Activated gamma-delta T cell treated with Interleukin-2 at 50 U/mL for 16 hours (primary cell): ENCODE measurements at places on chromosomes 13 and 19.

DNA sequence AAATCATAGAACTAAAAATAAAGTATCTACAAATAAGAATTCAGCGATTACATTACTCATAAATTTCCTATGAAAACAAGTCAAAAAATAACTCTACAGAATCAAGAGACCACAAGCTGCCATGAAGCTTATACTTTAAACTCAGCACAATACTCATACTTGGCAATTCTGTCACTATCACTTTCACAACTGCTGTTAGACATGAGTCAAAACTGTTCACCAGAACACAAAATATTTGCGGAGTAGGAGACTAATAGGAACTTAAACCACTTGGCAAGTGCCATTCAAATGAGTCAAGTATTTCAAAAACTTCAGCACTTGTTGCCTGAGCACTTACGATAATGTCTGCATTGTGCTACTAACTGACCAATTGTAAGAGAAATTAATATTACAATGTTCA is 387.8 kb upstream of the GPC6 start:
- no peak for DNase-seq

GRCh38 chr13:71378961-71379905 is 487.8 kb downstream of the DACH1 start:
- DNase-seq: no peak

DNA sequence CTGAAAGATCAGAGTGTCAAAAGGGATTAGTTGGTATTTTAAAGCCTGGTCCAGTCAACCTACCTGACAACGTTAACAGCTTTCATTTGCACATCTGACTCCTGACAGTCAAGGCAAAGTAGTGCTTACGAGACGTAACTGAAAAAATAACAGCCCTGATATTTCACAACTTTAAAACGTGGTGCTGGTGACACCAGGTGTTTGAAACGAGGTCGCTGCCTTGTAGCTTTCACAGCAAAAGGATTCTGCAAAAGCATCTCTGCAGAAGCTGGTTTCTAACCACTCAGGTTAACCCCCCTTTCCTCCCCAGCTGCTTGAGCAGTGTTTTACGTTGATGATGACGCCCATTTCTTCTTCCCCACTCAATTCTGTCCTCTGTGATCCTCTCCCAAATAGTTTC is 23.3 kb downstream of the GGACT start:
- DNase-seq: no peak

- no peak for DNase-seq
Measured at GRCh38 chr13:100828226-100828625, 153.6 kb upstream of the TMTC4 start.

GRCh38 chr13:82772816-82773215 is 1109.5 kb downstream of the SLITRK1 start:
- no peak for DNase-seq

GRCh38 chr19:15471639-15472101 is 7.3 kb upstream of the RASAL3 start:
- no peak for DNase-seq

DNA sequence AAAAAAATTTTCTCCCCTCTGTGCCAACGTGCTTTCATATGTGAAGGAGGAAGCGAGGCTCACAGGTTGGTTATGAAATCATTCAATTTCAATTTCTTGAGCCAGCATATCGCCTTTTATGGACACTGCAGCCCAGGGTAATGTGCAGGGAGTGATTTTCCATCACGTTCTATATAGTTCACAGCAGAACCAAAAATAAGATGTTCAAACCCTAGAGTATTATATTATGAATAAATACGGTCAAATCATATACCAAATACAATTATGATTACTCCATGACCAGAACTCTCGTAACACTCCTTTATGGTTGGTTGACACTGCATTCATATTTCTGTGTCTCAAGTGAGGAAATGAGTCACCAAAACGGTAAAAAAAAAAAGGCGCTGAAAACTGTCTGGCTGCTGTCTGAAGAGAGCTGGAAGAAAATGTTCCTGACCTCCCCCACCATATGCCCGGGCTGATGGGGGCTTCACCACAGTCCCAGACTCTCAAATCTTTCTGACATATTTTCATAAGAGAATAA is 75.8 kb upstream of the UBAC2 start:
- DNase-seq: no peak

DNA sequence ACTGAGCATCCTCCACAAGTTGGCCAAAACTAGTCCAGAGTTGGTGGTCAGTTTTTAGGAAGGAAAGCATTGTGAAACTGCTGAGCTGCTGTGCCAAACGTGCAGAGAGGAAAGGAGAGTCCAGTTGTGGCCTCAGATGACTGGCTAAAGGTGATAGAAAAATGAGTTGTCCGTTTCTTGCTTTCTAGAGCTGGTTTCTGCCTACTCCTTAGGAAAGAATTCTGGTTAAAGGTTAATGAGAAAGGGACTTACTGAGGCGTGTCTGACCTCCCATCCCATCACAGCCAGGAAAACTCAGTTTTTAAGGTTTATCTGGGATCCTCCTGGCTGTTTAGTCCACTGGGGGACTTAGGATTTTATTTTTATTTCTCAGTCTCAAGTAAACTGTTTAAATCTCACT is 1186.3 kb downstream of the UQCRFS1 start:
- DNase-seq: no peak

- no peak for DNase-seq
Measured at GRCh38 chr13:113093580-113094409, 11.8 kb upstream of the F7 start.

GRCh38 chr13:70407486-70407885 is 299.2 kb upstream of the KLHL1 start:
- no peak for DNase-seq

DNA sequence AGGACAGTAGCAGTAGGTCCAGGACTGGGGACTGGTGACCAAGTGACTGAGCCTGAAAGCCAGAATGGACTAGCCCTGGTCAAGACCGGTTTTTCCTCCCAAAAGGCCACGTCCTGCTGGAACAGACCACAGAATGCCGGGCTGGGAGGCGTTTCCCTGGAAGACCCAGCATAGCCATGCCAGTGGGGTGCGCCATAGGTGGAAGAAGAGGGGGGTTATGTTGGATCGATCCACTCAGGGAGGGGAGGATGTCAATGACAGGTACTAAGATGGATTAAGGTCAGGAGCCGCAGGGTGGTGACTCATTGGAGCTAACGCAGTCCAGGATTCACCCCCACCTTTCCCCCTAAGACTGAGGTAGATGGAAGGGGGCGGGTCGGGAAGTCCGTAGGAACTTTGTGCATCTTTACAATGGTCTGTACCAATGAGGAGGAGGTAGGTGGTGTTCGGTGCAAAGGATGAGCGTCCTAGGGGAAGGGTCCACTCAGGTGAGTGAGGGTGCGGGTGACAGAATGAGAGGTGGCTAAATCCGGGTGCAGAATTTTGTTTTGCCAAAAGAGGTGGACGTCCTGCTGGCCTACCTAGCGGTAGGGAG is 21.0 kb downstream of the VASP start:
- DNase-seq: no peak

DNA sequence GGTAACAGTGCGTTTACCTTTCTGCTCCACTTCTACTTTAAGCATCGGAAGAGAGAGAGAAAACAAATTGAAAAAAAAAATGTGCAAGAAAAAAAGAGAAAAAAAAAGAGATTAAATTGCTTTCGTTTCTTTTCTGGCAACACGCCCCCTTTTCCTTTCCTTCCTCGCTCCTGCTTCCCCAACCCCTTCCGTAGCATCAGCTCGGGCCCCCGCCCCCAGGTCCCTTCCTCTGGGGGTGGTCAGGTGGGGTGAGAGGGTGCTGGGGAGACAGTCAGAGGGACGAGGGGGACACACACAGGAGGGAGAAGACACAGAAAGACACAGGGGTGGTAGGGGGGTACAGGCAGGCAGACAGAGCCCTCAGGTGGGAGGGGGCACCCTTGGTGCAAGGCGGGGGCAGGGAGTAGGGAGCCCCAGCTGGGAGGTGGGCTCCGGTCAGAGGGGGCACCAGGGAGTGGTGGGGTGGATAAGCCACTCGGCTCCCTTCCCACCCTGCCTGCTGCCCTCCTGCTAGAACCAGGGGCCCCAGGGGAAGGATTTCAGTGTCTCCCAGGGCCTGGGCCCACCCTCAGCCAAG is 30.7 kb upstream of the ASF1B start:
- no peak for DNase-seq

GRCh38 chr19:28208745-28209144 is 1004.2 kb downstream of the UQCRFS1 start:
- DNase-seq: no peak

- no peak for DNase-seq
Measured at GRCh38 chr19:16949496-16950023, 60.8 kb downstream of the F2RL3 start.

DNA sequence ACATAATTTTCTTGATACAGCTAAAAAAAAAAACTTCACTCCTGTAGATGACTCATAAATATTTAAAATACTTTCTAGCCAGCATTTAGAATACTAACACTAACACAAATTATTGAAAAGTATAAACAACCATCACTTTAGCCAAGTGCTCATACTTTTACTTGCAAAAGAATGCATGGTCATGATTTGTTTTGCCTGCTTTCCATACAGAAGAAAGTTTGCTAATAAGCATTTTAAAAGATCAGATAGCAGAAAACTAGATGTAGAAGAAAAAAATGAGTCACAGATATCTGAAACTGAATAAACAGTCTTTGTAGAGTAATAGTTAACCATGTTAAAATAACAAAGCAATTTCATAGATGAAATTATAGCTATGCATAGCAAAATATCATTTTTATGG is 2280.4 kb upstream of the PCDH20 start:
- DNase-seq: no peak

DNA sequence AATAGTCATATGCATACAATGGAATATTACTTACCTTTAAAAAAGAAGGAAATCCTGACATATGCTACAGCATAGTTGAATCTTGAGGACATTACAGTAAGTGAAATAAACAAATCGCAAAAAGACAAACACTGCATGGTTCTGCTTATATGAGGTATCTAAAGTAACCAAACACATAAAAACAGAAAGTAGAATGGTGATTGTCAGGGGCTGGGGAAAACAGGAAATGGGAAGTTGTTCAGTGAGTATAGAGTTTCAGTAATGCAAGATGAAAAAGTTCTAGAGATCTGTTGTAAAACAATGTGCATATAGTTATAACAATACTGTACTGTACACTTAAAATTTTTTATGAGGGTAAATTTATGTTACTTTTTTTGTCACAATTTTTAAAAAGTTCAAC is 219.4 kb downstream of the KLF5 start:
- no peak for DNase-seq

DNA sequence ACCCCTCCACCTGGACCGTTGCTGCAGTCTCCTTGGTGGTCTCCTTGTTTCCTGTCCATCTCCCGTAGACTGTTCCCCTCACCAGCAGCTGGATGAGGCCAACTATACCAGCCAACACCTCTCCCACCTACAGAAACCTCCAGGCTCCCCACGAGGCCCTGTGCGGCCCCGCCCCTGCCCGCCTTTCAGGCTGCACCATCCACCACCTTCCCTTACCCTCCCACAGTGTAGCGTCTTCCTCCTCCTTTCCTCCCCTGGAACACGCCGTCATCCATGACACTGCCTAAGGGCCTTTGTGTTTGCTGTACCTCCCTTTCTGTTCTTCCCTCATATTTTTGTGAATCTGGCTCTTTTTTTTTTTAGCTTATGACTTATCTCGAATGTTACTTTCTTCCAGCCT is 23.8 kb upstream of the WDR88 start:
- DNase-seq: no peak

- no peak for DNase-seq
Measured at GRCh38 chr13:97306645-97307044, 84.5 kb downstream of the MBNL2 start.

DNA sequence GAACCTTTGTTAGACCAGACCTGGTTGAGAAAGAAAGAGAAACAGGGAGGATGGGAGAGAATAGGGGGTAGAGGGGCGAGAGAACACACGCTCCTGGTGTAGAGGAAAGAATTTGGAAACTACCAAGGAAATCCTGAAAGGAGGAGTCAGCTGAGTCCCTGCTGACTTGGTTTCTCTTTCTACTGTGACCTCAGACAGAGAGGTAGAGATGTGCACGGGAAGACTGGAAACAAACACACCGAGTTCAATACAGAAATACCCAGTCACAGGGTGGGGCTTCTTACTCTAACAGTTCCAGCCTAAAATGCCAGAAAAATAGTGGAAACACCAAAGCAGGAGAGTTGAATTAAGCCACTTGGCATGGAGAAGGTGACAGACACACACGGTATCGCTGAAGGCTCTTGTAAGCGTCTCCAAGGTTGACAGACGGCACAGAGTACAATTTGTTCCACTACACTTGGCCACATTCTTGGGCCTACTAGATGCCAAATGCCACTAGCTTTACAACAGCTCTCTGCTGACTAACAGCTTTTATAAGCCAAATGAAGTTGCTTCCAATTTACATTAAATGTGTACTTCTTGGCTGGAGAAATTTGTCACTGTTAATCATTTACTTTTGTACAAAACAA is 28.1 kb downstream of the LATS2 start:
- no peak for DNase-seq

DNA sequence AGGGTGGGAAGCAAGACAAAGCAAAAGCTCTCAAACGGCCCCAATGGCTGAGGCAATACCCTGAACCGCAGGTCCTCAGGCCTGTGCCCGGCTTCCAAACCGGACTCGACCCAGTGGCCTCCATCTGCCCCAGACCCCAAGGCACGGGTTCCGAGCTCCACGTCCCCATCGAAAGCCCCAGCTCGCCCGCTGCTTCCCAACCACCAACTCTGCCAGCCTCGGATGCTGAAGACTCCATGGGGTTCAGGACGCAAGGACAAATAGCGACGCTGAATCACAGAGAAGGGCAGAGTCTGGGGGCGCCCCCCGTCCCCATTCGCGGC is 559 bp downstream of the POLR2E start:
- DNase-seq: no peak

DNA sequence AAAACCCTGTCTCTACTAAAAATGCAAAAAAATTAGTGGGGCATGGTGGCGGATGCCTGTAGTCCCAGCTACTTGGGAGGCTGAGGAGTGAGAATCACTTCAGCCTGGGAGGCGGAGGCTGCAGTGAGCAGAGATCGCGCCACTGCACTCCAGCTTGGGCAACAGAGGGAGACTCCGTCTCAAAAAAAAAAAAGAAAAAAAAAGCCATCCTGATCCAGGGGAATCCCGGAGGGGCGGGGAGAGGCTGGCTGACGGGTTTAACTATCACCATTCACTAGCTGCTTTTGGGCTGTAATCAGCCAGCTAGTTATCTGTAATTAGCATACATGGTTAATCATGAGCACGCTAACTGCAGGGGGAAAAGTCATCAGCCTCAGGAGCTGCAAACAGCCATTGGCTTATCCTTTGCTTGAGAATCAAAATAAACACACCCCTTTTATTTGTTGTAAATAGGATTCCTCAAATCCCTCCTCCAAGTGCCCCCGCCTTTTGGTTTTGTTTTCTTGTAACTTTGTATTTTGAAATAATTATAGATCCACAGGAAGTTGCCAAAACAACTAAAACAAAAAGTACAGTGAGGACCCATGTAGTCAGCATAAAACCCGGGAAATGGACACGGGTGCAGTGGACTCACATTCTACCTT is 9.6 kb downstream of the FSD1 start:
- no peak for DNase-seq
